ENCODE measurements at places on chromosomes 6 and 20.
A peak's percentile ranks its signal among the peaks of the same experiment; 100 is the strongest.

- DNase-seq, result no peak
Observed at GRCh38 chr6:132412656-132413498, 11.6 kb upstream of the MOXD1 start.

GRCh38 chr20:19670829-19671228, 87.2 kb upstream of the RIN2 start:
- DNase-seq, result no peak

DNA sequence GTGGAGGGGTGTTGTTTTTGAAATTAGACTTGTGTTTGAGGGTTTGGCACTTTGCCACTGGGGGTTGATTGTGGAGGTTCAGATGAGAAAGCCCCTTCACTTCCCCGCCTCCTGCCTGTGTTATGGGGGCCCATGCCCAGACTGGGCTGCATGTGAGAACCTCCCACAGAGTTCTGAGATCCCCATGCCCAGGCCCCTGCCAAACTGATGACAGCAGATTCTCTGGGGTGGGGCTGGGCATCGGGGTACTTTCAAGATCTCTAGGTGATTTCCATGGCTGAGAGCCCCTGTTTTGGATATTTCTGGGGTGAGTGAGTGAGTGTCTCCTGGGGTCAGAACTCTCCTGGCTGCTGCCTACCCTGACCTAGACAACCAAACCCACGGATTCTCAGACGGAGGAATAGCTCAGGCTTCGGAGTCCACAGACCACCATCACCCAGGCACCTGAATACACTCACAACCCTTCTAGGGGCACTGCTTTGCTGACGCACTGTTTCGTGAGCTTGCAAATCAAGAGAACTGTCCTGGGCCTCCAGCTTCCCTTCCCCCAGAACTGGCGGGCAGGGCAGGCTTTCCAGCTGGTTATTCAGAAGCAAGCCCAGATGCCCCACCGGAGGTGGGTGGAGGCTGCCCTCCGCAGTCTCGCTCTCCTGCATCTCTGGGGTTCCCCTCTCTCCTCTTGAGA, 6.3 kb downstream of the BCAS1 start:
- peak; percentile 70 for DNase-seq

DNA sequence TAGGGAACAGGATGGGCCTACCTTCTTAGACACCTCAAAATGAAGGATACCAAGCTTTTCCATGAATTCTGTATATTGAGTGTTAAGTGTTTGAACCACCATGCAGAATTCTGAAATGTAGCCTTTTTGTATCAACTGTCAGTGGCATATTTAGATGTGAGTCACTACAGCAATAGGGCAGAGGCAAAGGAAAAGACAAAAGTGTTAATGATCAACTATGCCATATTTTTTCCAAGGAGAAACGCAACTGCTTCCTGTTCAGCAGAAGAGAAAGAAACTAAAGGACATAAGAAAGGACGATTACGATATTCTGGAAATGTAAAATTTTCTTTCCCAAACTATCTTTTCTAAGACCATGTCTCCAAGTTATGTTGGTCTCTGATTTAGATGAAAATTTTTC, 104.6 kb upstream of the RSPO3 start:
- no peak for DNase-seq

GRCh38 chr6:27838945-27839625, 73.1 kb downstream of the OR2B2 start:
- DNase-seq, result peak; percentile 64

DNA sequence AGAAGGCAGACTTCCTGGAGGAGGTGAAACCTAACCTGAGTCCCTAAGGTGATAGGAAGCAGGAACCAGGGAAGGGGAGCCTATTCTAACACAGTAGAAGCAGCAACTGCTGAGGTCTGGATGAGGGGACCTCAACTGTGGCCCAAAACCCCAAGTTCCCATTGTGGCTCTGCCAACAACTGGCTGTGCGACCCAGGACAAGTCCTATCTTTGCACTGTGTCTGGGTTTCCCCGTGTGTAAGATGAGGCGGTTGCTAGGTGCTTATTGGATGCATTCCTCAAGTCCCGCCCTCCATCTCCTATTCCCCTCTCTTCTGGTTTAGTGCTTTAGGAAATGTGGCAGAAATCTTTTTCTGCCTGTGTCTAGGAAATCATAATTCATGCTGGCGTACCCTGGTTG, 52.2 kb upstream of the TTPAL start:
- no peak for DNase-seq

GRCh38 chr6:47852727-47853126, 70.9 kb downstream of the OPN5 start:
- no peak for DNase-seq

DNA sequence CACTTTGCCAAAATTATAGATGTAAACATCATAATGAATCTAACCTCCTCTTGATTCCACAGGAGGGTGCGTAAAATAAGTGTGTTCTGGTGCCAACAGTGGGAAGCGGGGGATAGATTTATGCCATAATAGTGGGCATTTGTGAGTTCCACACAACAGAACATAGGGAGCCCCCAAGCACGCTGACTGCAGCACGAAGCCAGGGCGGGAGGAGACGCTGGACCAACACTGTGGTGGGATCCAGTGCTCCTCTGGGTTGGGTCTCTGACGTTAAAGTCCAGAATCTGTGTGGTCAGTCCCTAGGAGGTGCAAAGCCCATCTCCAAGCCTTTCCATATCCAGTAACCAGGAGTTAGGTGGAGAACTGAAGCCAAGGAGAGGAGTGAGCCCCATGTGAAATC, 1.8 kb upstream of the TTLL2 start:
- no peak for DNase-seq

GRCh38 chr6:37441651-37442050, 8.6 kb downstream of the CMTR1 start:
- no peak for DNase-seq

- peak; percentile 54 for DNase-seq
Observed at GRCh38 chr20:53922901-53923314, 147.5 kb downstream of the BCAS1 start.

DNA sequence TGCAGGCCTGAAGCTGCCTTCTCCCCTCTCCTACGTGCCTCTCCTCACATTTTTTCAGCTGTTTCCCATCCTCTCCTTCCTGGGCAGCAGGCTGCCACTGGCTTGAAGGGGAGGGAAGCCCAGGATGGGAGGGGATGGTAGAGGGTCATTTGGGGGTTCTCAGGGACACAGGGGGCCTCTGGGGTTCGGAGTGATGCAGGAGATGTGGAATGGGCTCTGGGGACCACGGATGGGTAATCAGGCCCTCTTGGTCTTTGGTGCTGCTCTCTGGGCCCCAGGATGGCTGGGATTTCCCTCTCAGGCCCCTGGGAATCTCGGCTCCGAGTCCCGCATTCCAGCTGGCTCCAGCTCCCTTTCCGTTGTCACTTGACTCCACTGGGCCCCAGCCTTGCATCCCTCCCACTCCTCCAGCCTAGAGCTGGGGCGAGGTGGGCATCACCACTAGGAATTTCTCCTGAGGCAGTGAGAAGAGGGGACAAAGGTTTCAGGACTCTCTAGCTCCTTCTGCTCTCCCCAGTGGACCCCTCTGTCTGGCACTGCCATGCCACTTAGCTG, 2.0 kb upstream of the DDR1 start:
- DNase-seq, result no peak

GRCh38 chr20:16209951-16210361, 363.3 kb downstream of the KIF16B start:
- DNase-seq, result no peak

GRCh38 chr6:151068761-151069312, 170.9 kb upstream of the AKAP12 start:
- DNase-seq, result no peak

DNA sequence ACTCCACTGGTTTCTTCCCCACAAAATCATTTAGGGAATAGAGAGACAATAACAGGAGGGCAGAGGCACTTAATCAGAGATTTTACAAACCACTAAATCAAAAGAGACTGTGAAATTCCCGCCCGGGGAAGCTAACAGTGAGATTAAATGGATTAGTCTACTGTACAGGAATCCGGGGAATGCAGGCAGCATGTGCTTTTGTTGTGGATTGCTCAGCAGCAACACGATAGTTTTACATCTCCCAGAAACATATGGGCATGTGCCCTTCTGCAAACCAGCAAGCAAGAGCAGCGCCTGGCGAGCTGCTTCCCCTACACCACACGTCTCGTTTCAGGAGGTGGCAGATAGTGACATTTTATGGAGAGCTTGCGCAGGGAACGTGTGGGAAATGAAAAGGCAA, 382.3 kb downstream of the CD83 start:
- DNase-seq, result no peak

DNA sequence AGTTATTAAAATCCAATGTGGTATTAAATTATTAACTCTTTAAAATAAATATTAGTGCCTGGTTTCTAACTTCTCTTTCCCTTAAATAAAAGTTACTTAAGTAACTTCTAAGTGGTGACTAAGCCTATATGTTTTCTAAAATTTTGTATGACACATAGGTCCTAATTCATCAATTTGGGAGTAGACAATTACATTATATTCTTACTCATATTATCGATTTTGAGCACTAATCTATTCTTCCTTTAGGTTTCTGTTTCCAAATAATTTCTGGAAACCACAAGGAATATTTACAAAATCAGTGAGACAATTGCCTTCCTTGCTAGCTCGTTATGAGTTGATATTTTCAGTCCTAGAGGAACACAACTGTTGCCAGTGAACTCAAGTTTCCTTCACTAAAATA, 28.3 kb upstream of the TXLNB start:
- no peak for DNase-seq

GRCh38 chr6:149130508-149130907, 187.0 kb upstream of the TAB2 start:
- DNase-seq, result no peak

GRCh38 chr20:7728338-7728737, 211.9 kb downstream of the HAO1 start:
- no peak for DNase-seq

- DNase-seq, result no peak
Observed at GRCh38 chr20:44291754-44292153, 19.2 kb downstream of the FITM2 start.

- DNase-seq, result no peak
Observed at GRCh38 chr20:38121741-38122140, 43.3 kb downstream of the TGM2 start.

- no peak for DNase-seq
Observed at GRCh38 chr6:83086751-83087150, 19.3 kb downstream of the DOP1A start.

DNA sequence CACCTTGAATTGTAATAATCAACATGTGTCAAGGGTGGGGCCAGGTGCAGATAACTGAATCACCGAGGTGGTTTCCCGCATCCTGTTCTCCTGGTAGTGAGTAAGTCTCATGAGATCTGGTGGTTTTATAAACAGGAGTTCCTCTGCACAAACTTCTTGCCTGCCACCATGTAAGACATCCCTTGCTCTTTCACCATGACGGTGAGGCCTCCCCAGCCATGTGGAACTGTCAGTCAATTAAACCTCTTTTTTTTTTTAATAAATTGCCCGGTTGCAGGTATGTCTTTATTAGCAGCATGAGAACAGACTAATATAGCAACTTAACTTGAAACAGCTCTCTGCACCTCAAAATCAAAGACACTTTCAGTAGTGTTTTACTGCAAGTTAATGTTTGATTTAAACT, 121.6 kb downstream of the OGFRL1 start:
- DNase-seq, result peak; percentile 6

DNA sequence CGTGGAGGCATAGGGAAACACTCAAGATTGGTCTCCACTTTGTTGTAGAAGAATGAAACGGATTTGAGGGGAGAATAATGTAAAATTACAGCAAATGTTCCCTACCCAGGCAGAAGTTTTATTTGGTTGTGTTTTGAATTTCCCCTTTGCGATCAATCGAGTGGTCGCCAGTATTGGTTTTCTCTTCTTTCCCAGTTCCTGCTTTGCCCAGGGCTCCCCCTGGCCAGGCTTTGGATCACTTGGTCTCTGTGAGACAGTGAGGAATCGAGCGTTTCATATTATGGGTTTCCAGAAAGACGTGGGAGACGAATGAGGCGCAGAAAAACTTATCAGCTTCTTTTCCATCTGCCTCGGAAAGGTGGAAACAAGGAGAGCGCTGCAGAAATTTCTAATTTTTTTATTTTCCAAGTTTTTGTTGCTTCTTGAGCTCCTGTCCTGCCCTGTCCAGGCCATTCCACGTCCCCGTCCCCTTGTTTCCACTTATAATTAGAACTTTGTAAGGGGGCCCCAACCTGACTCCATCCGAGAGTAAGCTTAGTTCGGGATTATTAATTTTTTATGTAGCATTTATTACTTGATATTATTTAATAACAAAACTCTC, 7.5 kb upstream of the TBX18 start:
- DNase-seq, result no peak

GRCh38 chr20:381581-382290, 1.2 kb downstream of the TRIB3 start:
- DNase-seq, result peak; percentile 85

- no peak for DNase-seq
Observed at GRCh38 chr20:35040646-35041045, 52.0 kb downstream of the TRPC4AP start.

DNA sequence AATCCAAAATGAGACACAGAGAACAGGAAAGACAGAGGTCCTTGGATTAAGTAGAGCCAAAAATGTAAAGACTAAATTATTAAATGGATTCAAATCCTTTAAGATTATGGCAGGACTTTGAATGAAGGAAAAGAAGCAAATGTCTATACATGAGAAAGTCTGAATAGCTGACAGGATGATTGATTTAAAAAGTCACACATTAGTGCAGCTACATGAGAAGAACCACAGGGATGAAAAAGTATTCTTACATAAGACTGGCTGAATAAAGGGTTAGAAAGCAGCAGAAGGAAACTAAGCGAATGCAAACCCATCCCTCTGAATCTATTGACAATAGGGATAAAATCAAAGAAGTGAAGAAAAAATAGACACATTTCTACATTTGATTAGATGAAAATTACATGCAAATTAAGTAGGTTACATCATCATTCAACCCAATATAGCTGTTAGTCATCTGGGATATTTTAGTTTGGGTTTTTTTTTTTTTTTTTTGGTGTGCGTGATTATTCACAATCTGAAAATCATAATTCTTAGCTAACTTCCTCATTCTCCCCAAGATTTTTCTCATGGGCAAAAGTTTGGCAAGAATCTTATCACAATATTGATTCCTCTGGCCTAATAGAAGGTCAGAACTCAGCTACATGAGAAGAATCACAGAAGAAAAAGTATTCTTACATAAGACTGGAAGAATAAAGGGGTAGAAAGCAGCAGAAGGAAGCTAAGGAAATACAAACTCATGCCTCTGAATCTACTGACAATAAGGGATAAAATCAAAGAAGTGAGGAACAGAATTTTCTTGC, 845.4 kb downstream of the HACE1 start:
- no peak for DNase-seq

DNA sequence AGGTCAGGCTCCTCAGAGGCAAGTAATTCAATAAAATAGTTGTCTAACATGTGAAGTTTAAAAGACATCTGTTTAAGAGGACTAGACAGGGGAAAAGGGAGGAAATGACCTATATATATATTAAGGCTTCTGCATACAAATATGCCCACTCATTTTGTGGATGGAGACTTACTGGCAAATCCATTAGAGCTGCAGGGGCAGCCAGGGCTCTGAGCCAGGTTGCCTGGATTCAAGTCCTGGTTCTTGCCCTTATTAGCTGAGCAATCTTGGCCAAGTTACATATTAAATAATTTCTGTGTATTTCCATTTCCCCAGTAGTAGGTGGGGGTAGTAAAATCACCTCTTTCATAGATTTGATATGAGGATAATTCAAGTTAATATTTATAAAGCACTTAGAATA, 287.0 kb upstream of the RIMS1 start:
- no peak for DNase-seq

- no peak for DNase-seq
Observed at GRCh38 chr6:21115111-21115510, 478.4 kb upstream of the SOX4 start.

GRCh38 chr20:25669826-25670422, 26.7 kb downstream of the ZNF337 start:
- DNase-seq, result no peak

GRCh38 chr6:134436281-134436815, 118.4 kb upstream of the SGK1 start:
- DNase-seq, result peak; percentile 26

- no peak for DNase-seq
Observed at GRCh38 chr6:49551866-49552129, 1.3 kb downstream of the C6orf141 start.

Measured in GM06990 (cell line).